ENCODE measurements at places on chromosomes 1 and 21. TPM values are rescaled to one million over a fixed set of nuclear protein-coding genes. Genes with fewer than 3 reads are reported as not detected.

- no peak for DNase-seq
These were observed 265.1 kb upstream of the CAMK1G start for GRCh38 chr1:209318181-209319056.

DNA sequence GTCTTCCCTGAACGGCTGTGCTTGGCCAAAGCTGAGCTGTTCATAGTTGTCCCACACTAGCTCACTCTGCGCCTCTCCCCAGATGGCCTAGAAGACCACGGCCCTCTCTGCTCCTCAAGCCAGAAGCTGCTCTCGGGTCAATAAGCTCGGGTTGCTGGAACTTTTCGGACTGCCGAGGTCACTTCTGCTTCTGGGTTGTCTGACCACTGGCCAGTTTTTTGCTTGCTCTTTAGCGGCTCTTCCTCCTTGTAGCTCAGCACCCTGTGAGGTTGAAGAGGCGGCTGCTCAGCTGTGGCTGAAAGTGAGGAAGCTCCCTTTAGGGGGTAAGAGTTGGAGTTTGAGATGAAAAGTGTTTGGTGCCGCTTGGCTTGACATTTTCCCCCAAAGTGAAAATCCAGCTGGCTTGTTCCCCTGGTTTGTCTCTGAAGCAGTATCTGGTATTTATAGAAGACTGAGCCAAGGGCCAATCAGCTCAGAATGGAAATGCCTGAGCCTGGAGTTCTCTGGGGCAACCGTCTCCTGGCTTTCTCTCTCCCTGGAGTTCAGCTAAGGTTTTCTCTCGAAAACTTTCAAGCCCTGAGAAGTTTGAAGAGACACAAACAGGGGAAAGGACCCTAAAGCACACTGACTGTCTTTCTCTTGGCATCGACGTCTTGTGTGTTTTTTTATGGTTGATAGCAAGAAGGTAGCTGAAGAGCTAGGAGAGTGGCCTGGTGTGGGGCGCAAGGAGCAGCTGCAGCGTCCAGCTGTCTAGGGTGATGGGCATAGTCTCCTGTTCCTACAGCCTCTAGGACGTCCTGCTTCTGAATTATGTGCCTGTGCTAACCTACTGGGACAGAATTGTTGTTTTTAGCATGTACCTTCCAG lies 72.0 kb downstream of the SYT6 start:
- DNase-seq = no peak

GRCh38 chr1:17828991-17829390 lies 73.9 kb downstream of the ACTL8 start:
- no peak for DNase-seq

- DNase-seq = no peak
These were observed 132.6 kb downstream of the NTPCR start for GRCh38 chr1:233082778-233083550.

- DNase-seq = no peak
These were observed 20.8 kb downstream of the SCYL3 start for GRCh38 chr1:169872906-169873305.

- no peak for DNase-seq
These were observed 99.0 kb upstream of the KAZN start for GRCh38 chr1:14499312-14500040.

- DNase-seq = no peak
These were observed 516.9 kb downstream of the BRINP3 start for GRCh38 chr1:189960769-189961168.

- no peak for DNase-seq
These were observed 20.0 kb downstream of the S100A6 start for GRCh38 chr1:153515504-153516394.

- no peak for DNase-seq
These were observed 30.6 kb downstream of the KCND3 start for GRCh38 chr1:111958851-111959250.

- no peak for DNase-seq
These were observed 517 bp downstream of the LRIG2 start for GRCh38 chr1:113073479-113073950.

GRCh38 chr21:26437326-26438009 lies 135.6 kb downstream of the CYYR1 start:
- DNase-seq = no peak

- DNase-seq = no peak
These were observed 13.5 kb downstream of the LRIG2 start for GRCh38 chr1:113086541-113086940.

Gene TFF2
- not detected for total RNA-seq

Gene SPRR2B
- total RNA-seq = not detected

Gene RGS16
- 50.2 TPM for total RNA-seq

Gene OR2T11
- not detected for total RNA-seq

Gene RHOU
- total RNA-seq = 0.28 TPM

Data from activated T-helper 2 cell treated with anti-CD3 and anti-CD28 coated beads, Interferon-gamma antibody, Interleukin-2, Interleukin-4, amounts not matched to agents 10 μg/mL and 5 μg/mL and 100 μg/mL, durations not matched to agents 14 hours and 24 hours and 36 hours (primary cell).